Stimulated activated CD4-positive, alpha-beta T cell treated with anti-CD3 and anti-CD28 coated beads, TNF-alpha, amount 100 ng/mL, for 24 hours (primary cell): ENCODE measurements at places on chromosomes 12 and 14.

DNA sequence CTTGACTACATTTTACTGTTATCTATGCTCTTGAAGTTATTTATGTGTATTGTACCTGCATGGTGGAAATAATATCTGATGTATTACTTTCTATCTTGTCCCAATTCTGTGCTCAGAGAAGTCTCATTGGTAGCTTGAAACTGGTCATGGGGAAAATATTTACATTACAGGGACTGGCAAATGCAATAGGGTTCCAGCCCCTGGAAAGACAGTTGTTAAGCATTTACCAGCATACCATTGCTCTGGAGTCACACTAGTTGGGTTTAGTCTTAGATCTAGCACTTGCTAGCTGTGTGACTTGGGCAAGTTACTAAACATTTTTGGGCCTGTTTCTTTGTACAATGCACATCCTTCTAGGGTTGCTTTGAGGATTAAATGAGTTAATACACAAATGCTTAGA, 86.3 kb upstream of the NRXN3 start:
- DNase-seq = no peak

GRCh38 chr12:127340381-127340780, 926.6 kb upstream of the TMEM132C start:
- no peak for DNase-seq

DNA sequence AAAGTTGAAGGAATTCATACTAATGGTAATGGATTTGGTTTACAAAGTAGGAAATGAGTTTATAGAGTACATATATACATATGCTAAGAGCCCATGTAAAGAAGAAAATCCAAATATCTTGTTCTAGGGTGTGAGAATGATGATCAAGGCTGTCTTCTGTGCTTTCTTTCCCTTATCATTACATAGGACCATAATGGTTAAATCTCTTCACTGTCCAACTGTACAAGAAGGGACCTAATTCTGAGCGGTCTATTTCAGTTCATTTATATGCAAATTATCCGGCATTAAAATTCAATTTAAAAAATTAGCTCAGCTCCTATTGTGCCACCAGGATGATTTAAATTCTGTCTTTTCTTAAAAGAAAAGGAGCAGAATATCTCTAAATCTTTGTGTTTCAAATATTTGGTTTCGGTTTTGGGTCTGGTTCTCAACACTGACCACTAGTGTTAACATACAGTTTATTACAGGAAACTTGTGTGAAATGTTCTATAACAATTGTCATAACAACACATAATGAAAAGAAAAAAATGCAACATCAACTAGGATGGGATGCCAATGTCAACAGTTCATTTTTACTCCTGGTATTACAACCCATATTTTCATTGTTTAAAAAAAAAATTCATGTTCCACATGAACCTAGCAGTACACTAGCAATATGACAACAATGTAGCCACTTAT, 16.8 kb downstream of the OR4K1 start:
- DNase-seq = no peak

- no peak for DNase-seq
These were observed 374.7 kb downstream of the ALG10 start for GRCh38 chr12:34396861-34397590.

DNA sequence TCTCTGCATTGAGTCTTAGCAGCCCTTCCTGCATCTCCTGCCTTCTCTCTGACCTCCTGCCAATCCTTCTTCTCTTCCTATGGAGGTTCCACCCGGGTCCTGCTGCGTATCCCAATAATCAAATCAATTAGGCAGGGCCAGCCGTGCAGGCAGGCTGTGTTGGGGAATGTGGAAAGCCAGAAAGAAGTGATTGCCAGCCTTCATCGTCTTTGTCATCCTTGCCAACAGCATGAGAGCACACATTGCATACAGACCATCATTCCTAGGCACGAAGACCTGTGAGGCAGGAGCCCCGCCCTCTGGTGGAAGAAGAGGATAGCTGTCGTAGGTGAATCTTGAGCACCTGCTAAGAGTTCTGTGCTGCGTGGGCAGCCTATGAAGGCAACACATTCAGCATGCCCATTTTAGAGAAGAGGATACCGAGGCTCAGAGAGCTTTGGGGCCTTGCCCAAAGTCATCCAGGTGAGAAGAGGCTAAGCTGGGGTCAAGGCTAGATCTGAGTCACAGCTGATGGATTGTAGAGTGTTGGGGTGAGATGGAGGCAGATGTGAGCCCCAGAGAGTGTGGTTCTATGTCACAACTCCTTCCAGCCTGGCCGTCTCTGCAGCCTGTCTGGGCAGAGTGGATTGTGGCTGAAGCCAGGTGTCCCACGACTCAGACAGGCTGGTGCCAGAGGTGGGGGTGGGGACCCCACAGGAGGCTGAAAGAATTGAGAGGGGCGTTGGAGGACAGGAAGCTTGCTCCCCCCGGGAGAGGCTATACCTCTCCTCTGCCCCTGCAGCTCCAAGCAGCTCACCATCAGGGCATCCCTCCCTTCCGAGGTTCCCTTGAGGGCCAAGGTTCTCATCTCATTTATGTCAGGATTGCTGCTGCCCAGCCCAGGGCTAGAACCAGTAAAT, 12.7 kb downstream of the C14orf132 start:
- DNase-seq = no peak

DNA sequence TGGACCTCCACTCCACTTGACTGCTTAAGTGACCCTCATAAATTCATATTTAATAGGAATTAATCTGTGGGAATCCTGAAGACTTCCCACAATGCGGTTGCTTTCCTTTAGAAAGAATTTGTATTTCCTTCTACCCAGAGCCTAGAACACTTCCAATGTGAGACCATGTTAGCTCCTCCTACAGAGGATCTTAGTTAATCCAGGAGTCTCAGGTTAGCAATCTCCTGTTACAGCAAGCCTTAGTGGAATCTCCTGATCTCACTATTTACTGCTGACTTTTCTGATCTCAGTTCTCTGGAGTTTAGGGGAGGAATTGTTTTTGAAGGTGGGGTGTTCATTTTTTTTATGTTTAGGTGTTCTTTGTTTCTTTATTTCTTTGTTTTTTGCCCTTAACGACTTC, 186.0 kb downstream of the SLC25A21 start:
- no peak for DNase-seq
